ENCODE measurements at places on chromosomes 11 and 22. TPM values are rescaled to one million over a fixed set of nuclear protein-coding genes. Genes with fewer than 3 reads are reported as not detected.

DNA sequence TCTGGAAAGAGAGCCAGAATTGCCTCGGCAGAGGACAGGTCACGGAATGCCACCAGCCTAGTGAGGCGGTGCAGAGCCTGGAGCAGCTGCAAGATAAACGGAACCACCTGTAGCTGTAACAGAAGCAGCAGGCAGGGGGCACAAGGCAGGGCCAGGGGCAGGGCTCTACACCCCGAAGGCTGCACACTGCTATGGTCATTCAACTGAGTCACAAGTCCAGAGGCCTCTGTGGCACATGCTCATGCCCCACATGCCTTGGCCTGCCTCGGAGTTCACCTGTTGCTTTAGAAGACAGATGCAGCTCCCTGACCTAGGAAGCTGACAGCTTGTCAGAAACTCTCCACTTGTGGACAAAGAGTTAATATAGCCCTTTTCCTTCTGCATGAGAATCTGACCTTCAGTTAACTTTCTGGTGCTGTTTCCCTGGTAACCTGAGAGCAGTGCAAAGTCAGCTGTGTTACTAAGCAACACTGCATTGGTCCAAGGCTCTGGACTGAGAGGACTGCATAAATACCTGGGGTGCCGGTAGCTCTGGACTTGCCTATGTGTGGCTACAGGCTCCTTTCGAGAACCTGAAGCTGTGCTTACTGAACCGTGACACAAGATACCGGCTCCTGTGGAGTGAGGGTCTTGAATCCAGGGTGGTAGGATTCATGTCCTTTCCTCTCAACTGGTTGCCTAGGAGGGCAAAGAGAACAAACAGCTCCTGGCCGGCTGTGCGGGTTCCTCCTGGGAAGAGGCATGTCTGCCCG lies 10.5 kb downstream of the COMMD9 start:
- no peak for DNase-seq
- H3K27ac ChIP-seq = no peak overlapping the region
- no peaks in the 10 kb centered on the region for H3K4me1 ChIP-seq
- no peaks in the 10 kb centered on the region for H3K27me3 ChIP-seq
- H3K36me3 ChIP-seq = peaks cover 22% of the 10 kb centered on the region

DNA sequence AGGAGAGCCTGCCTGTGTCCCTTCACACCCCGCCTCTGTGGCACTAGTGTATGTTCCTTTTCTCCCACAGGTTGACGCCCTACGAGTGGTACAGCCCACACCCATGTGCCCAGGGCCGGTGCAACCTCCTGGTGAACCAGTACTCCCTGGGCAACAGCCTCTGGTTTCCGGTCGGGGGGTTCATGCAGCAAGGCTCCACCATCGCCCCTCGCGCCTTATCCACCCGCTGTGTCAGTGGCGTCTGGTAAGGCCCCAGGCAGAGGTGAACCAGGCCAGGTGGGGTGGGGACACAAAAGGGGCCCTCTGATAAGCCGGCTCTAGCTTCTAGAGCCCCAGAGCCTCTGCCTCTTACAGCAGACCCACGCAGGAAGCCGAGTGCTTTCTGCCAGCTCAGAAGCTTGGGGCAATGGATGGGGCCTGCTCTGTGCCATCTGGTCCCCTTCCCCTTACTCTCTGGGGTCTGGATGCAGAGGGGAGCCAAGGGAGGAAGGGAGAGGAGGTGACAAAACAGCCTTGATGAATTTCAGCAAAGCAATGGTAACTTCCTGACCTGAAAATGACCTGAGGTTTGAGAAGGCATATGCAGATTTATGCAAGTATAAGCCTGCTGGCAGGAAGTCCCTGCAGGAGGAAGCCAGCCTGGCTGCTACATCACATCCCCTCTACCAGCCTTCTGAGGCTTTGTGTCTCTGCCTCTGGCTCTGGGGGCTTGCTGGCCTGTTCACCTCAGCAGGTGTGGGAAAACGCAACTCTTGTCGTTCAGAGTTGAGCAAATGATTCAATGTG lies 67.0 kb upstream of the TBCEL start:
- no peak overlapping the region for H3K27ac ChIP-seq
- H3K27me3 ChIP-seq = peaks cover 5% of the 10 kb centered on the region
- no peaks in the 10 kb centered on the region for H3K4me1 ChIP-seq
- DNase-seq = no peak
- H3K36me3 ChIP-seq = no peaks in the 10 kb centered on the region

DNA sequence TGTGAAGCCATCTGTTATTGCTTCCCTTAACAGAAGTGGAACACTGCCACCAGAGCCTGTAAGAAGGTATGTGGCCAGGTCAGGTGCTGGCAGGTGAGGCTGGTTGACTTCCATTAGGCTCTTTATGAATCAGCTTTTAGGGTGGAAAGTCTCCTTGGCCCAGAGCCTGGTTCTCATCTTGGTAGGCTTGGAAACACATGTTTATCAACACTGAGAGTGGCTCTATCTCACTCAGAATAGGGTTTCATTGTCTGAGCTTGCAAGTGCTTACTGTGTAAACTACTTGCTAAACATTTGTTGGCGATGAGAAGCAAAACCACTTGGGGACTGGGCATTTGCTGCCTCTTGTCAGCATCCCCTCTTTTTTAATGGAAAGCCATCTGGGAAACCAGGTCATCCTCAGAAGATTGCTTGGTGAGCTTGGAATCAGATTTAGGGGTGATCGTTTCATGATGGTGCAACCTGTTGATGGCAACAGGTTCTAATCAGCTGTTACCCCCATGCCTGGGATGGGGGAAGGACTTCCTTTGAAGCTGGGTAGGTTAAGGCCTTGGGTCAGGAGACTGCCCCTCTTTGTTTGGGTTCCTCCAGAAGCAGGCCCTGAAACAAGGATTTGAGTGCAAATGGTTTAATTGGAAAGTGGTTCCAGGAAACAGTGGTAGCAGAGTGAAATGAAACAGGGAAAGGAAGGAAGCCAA lies 75.0 kb upstream of the AMPD3 start:
- H3K4me3 ChIP-seq = no peak overlapping the region
- H3K36me3 ChIP-seq = no peaks in the 10 kb centered on the region
- no peaks in the 10 kb centered on the region for H3K4me1 ChIP-seq

DNA sequence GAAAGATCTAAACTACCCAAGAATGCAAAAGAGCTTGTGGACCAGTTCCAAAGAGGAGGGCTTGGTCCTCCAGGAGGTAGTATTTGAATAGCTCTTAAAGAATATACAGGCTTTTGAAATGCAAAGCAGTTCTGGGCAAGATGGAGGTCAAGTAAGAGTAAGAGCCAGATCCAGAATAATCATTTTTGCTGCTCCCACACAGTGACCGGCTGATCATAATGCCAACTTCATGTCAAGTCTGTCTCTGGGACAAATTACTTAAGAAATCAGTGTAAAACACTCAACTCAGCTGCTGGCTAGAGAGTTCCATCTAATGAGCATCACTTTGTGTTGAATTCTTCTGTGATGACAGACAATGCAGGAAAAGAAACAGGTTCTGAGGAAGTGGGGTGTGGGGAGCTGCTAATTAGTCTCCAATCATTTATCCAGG lies 250.9 kb upstream of the NARS2 start:
- no peaks in the 10 kb centered on the region for H3K36me3 ChIP-seq
- peaks cover 2% of the 10 kb centered on the region for H3K27me3 ChIP-seq
- no peak overlapping the region for H3K4me3 ChIP-seq

- H3K27me3 ChIP-seq = no peaks in the 10 kb centered on the region
- H3K36me3 ChIP-seq = no peaks in the 10 kb centered on the region
- no peak overlapping the region for H3K4me3 ChIP-seq
- H3K4me1 ChIP-seq = no peaks in the 10 kb centered on the region
- no peak overlapping the region for H3K27ac ChIP-seq
- no peak for DNase-seq
Observed at GRCh38 chr11:101104716-101105115, 24.9 kb downstream of the PGR start.

DNA sequence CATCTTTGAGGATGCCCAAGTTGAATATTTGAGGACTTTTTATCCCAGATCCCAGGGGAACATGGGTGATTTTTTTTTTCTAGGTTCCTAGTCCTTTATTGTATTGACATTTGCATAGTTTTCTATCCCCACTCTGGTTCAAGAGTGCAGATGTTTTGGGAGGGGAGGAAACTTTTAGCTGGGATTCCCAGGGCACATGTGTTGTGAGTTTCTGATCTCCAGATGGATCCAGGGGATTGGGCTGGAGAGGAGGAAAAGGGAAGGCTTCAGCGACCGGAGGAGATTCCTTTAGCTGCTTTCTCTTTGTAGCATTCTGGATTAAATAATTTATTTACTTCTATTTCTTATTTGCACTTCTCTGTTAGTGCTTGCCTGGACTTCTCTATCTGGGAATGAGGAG lies 14.7 kb upstream of the SORL1-AS1 start:
- no peak overlapping the region for H3K4me3 ChIP-seq
- peaks cover 59% of the 10 kb centered on the region for H3K4me1 ChIP-seq
- peaks cover 40% of the 10 kb centered on the region for H3K36me3 ChIP-seq
- DNase-seq = no peak

- H3K4me1 ChIP-seq = no peaks in the 10 kb centered on the region
- no peak for DNase-seq
- no peak overlapping the region for H3K27ac ChIP-seq
- H3K27me3 ChIP-seq = no peaks in the 10 kb centered on the region
Observed at GRCh38 chr11:127252321-127252720, 251.8 kb upstream of the KIRREL3 start.

GRCh38 chr11:112806256-112806655 lies 155.0 kb upstream of the NCAM1 start:
- no peaks in the 10 kb centered on the region for H3K36me3 ChIP-seq
- H3K4me1 ChIP-seq = no peaks in the 10 kb centered on the region
- H3K27me3 ChIP-seq = no peaks in the 10 kb centered on the region

- no peak overlapping the region for H3K27ac ChIP-seq
- H3K4me1 ChIP-seq = peaks cover 16% of the 10 kb centered on the region
- DNase-seq = no peak
- H3K4me3 ChIP-seq = no peak overlapping the region
- H3K36me3 ChIP-seq = no peaks in the 10 kb centered on the region
- H3K27me3 ChIP-seq = 0 out of 2 replicates have a peak, but pooled peaks cover 2% of the 10 kb centered on the region
Observed at GRCh38 chr11:18696638-18697225, 1.8 kb upstream of the TMEM86A start.

- H3K36me3 ChIP-seq = no peaks in the 10 kb centered on the region
- H3K4me3 ChIP-seq = no peak overlapping the region
- no peaks in the 10 kb centered on the region for H3K27me3 ChIP-seq
- no peak for DNase-seq
- no peaks in the 10 kb centered on the region for H3K4me1 ChIP-seq
- no peak overlapping the region for H3K27ac ChIP-seq
Observed at GRCh38 chr11:57620467-57620866, 23.0 kb downstream of the SERPING1 start.

GRCh38 chr11:119478711-119479285 lies 55.8 kb upstream of the THY1 start:
- H3K27ac ChIP-seq = no peak overlapping the region
- peaks cover 41% of the 10 kb centered on the region for H3K4me1 ChIP-seq
- no peaks in the 10 kb centered on the region for H3K36me3 ChIP-seq
- H3K27me3 ChIP-seq = peaks cover 18% of the 10 kb centered on the region

- no peak overlapping the region for H3K4me3 ChIP-seq
- H3K4me1 ChIP-seq = no peaks in the 10 kb centered on the region
- no peaks in the 10 kb centered on the region for H3K36me3 ChIP-seq
- DNase-seq = no peak
- no peak overlapping the region for H3K27ac ChIP-seq
Observed at GRCh38 chr11:31940371-31941037, 129.4 kb upstream of the PAX6 start.

- no peaks in the 10 kb centered on the region for H3K27me3 ChIP-seq
- H3K27ac ChIP-seq = no peak overlapping the region
Observed at GRCh38 chr11:35163209-35163608, 24.2 kb downstream of the CD44 start.

GRCh38 chr11:95682552-95682951 lies 107.0 kb downstream of the FAM76B start:
- H3K4me3 ChIP-seq = no peak overlapping the region
- H3K27me3 ChIP-seq = no peaks in the 10 kb centered on the region
- H3K27ac ChIP-seq = no peak overlapping the region
- no peaks in the 10 kb centered on the region for H3K36me3 ChIP-seq
- DNase-seq = no peak
- H3K4me1 ChIP-seq = no peaks in the 10 kb centered on the region

GRCh38 chr22:36010882-36011281 lies 17.7 kb downstream of the RBFOX2 start:
- H3K27me3 ChIP-seq = no peaks in the 10 kb centered on the region
- no peak for DNase-seq
- no peak overlapping the region for H3K4me3 ChIP-seq
- peaks cover 29% of the 10 kb centered on the region for H3K4me1 ChIP-seq
- no peaks in the 10 kb centered on the region for H3K36me3 ChIP-seq

- DNase-seq = no peak
- H3K27me3 ChIP-seq = no peaks in the 10 kb centered on the region
- no peaks in the 10 kb centered on the region for H3K4me1 ChIP-seq
- no peaks in the 10 kb centered on the region for H3K36me3 ChIP-seq
- no peak overlapping the region for H3K4me3 ChIP-seq
- no peak overlapping the region for H3K27ac ChIP-seq
Observed at GRCh38 chr22:32600147-32600546, 125.5 kb downstream of the FBXO7 start.

- H3K4me3 ChIP-seq = no peak overlapping the region
- no peaks in the 10 kb centered on the region for H3K4me1 ChIP-seq
- no peak for DNase-seq
- H3K27ac ChIP-seq = no peak overlapping the region
- H3K36me3 ChIP-seq = no peaks in the 10 kb centered on the region
- 0 out of 2 replicates have a peak, but pooled peaks cover 1% of the 10 kb centered on the region for H3K27me3 ChIP-seq
Observed at GRCh38 chr22:23411739-23412138, 168.4 kb downstream of the IGLL1 start.

DNA sequence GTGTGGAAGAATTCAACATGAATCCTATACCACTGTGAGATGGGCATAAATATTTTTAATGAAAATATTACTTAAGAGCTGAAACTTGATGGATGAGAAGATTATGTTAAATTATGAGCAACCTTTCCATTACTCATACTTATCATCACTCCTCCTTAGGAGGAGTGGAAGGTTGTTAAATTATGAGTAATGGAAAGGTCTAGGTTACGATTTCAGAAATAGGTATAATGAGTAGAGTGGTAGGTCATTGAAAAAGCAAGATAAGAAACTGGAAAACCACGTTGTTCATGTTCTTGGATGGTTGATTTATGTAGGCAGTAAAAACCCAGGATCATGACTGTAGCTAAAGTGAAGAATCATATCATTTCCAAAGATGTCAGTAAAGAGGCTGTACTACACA lies 973.2 kb upstream of the RAG2 start:
- no peak overlapping the region for H3K4me3 ChIP-seq
- no peaks in the 10 kb centered on the region for H3K4me1 ChIP-seq
- no peaks in the 10 kb centered on the region for H3K36me3 ChIP-seq
- no peaks in the 10 kb centered on the region for H3K27me3 ChIP-seq
- no peak overlapping the region for H3K27ac ChIP-seq

SCN3B gene
- total RNA-seq = 0.07 TPM

OR52I2 gene
- total RNA-seq = not detected

CDCA5 gene
- 63.1 TPM for total RNA-seq

IL10RA gene
- not detected for total RNA-seq

FBLN1 gene
- total RNA-seq = 37.3 TPM

PHF21A gene
- 4.1 TPM for total RNA-seq

All from HepG2 (cell line).